ENCODE measurements at places on chromosomes 2 and 18.

- H3K27ac ChIP-seq, result no peak overlapping the region
- peaks cover 8% of the 10 kb centered on the region for H3K27me3 ChIP-seq
- no peak for DNase-seq
- no peak overlapping the region for H3K4me3 ChIP-seq
Observed at GRCh38 chr2:3079466-3079865, 298.2 kb downstream of the EIPR1 start.

- no peaks in the 10 kb centered on the region for H3K27me3 ChIP-seq
- H3K4me3 ChIP-seq, result no peak overlapping the region
- H3K4me1 ChIP-seq, result peaks cover 27% of the 10 kb centered on the region
- no peak overlapping the region for H3K27ac ChIP-seq
Observed at GRCh38 chr2:168731616-168732015, 70.8 kb upstream of the NOSTRIN start.

- H3K27me3 ChIP-seq, result no peaks in the 10 kb centered on the region
- DNase-seq, result no peak
- H3K4me3 ChIP-seq, result no peak overlapping the region
- H3K36me3 ChIP-seq, result no peaks in the 10 kb centered on the region
Observed at GRCh38 chr2:124894199-124894598, 869.1 kb downstream of the CNTNAP5 start.

DNA sequence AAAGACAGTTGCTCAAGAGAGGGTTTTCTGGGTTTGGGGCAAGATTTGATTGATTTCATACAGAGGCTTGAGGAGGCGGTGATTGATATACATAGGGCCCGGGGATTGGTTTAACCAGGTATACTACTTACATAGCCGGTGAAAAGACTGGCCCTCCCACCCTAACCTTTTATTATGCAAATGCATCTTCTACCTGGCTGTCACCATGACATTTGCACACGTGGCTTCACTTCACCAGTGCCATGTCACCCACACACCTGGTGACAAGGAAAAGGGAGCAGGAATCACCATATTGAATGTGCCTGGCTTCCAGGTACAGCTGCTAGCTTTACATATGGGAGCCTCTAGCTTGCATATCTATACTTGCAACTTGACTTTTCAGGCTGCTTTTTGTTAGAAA is 9.7 kb downstream of the ERMN start:
- peaks cover 16% of the 10 kb centered on the region for H3K4me1 ChIP-seq
- H3K27me3 ChIP-seq, result no peaks in the 10 kb centered on the region
- DNase-seq, result no peak
- no peak overlapping the region for H3K4me3 ChIP-seq
